ENCODE measurements at places on chromosomes 5 and 9.

- no peak for DNase-seq
Observed at GRCh38 chr5:113487781-113488644, at the start of gene MCC. Gene MCC (minus strand): TSS chr5:113488453.

GRCh38 chr5:166713295-166713694 is 1578.2 kb upstream of the WWC1 start:
- DNase-seq = no peak

DNA sequence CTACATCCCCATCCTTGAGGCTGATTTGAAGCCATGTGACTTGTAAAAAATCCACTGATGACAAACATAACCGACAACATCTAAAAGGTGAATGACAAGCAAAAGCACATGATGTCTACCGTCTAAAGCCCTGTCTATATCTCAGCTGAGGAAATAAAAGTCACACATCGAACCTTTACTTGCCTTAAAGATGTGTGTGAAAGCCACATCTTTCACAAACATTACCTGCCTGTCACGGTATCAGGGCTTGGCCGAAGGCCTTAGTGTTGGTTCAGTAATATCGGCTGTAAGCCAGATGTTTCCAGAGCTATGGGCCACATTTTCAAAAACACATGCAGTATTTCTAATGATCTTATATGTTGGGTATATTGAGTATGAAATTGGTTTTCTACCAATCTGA is 125.8 kb downstream of the EFNA5 start:
- DNase-seq = no peak

DNA sequence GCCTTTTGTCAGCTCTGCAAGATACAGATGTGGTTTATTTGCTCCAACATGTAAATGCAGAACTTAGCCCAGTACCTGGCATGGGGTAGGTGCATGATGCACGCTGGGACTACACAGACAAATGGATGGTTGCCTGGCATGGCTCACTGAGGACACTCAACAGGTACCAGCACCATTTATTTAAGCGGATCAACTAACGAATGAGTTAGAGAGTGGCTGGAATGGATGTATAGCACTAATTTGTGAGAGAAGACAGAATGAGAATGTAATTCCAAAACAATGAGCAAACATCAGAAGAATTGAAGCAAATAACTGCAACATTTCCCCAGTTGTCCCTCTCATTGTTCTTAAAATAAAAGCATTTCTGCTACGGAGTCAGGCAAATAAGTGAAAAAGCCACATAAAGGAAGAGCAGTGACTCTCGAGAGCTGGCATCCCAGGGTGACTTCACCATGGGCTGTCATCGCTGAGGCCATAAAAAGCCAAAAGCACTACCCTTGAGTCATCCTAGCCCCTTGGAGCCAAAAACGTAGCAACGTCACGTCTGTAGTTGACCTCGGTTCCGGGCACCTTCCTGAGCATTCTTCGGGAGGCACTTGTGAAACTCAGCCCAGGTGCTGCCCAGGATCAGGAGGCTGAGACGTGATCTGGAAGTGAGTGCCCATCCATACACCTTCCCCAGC is 290.3 kb downstream of the NSG2 start:
- no peak for DNase-seq

DNA sequence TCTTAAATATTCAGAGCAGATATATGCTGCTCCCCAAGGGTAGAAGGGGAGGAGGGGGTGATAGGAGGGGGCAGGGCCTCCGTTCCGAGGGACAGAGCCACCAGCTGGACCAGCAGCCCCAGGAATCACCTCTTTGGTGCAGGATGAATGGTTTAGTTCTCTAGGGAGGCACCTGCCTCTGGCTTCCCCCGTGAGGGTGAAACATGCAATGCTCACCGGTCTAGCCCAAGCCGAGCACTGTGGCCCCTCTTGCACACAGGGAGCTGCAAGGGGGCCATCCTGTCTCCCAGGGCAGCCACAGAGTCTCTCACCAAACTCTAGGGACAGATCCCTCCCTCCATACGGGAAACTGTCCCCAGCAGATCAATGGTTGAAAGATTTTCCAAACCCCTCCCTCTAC is 163.7 kb downstream of the DAB2IP start:
- DNase-seq = no peak

DNA sequence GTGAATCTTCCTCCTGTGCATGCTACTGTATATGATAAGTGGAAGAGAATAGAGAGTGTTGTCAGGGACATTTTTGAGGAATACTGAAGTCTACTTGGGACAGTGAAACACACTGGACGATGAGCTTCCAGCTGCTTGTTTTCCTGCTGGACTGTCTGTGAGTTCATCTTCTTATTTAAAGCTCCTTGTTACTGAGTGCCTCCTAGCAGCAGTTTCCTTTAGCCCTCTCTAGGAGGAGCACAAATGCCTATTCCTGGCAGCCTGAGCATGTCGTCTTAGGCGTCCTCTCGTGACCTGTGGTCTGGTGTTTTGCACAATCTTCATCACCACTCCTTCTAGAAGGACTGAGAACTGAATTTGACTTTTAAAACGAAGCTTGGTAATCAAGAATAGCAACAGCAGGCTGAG is 43.8 kb downstream of the ANKRD33B start:
- peak; percentile 87 for DNase-seq

DNA sequence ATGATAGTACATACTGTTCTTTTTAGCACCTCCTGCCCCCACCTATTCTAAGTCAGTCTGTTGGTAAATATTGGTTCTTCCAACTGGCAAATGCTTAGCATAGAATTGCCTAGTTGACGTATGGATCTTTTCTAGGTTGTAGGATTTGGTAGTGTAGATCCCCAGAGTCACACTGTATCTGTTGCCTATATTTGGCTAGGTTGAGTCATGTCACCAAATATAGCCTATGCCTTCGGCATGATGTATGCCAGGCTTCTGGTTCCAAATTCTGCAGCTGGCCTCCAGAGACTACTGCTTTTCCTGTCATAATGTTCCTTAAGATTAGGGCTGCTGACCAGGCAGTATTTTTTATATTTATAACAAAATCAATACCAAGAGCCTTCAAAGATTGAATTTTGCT is 38.2 kb downstream of the CPEB4 start:
- no peak for DNase-seq

DNA sequence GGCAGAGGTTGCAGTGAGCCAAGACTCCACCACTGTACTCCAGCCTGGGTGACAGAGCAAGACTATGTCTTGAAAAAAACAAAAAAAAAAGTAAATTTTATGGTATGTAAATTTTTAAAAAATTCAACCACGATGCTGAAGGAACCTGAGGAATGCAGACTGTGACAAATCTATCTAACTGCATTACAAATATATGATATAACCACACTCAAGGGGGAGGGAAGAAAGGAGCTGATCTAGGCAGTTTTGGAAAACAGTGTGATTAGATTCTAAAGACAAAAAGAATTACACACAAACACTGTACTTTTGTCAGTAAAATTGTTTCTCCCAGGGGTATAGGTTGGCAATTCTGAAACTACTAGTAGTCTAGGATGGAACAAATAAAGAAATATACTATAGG is 17.0 kb downstream of the LARS1 start:
- DNase-seq = no peak

DNA sequence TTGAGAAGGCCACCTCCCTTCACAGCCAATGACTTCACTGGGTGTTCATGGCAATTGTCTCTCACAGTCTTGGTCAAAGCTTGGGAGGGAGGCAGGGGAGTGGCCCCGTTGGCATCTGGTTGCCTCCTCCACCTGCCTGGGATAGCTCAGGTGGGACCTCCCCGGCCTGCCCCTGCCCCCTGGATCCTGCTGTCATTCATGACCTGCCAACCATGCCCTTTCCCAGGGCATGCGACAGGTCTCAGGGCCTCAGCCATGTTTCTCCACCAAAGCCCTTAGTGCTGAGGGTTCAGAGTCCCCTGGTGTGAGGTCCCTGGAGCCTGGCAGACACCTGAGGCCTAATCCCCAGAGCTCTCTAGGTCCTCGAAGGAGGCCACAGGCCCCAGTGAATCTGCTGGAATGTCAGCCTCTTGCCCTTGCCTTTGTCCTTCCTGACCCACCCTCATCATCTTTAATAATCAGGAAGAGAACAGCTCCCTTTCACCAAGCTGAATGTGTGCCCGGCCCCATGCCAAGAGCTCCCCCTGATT is 5.6 kb downstream of the DAB2IP start:
- DNase-seq = no peak

- no peak for DNase-seq
Observed at GRCh38 chr5:3153226-3153858, 401.9 kb upstream of the IRX2 start.

DNA sequence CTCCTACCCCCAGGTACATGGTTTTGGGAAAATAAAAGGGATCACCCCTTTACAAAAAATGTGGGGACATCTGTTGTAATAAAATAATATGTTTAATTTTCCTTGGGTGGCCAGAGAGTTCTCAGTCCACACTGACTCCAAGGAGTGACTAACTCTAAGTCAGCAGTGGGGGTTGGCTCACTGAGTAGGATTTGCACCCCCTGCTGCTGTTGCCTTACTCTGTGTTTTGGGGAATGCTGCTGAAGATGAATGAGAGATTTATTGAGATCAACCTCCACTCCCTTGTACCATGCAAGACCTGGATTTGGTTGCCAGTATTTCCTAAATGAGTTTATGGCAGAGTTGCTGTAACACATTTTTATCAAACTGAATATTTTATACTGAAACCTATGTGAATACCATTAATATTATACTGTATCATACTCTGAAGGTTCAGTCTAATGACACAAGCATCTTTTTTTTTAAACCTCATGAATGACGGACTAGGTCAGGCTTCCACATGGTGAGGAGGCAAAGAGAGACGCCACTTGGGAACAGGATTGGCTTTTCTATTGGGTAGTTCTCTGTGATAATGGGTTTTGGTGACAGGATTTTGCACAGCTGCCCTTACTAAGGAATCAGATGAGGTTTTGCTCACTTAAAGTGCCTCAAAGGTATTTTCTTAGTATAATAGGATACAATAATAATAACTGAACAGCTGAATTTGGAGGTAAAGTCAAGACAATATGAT is 121.3 kb upstream of the OSMR start:
- DNase-seq = no peak

Measured in AML-193 (cell line).